ENCODE measurements at places on chromosomes 6 and 20. TPM values are rescaled to one million over a fixed set of nuclear protein-coding genes. Genes with fewer than 3 reads are reported as not detected.

HACE1 gene
- 44.1 TPM for total RNA-seq

GRCh38 chr6:48916607-48917006 is 546.4 kb downstream of the MMUT start:
- no peaks in the 10 kb centered on the region for H3K4me1 ChIP-seq
- H3K4me3 ChIP-seq = no peak overlapping the region
- H3K27ac ChIP-seq = no peak overlapping the region
- no peak for DNase-seq
- no peaks in the 10 kb centered on the region for H3K27me3 ChIP-seq

DNA sequence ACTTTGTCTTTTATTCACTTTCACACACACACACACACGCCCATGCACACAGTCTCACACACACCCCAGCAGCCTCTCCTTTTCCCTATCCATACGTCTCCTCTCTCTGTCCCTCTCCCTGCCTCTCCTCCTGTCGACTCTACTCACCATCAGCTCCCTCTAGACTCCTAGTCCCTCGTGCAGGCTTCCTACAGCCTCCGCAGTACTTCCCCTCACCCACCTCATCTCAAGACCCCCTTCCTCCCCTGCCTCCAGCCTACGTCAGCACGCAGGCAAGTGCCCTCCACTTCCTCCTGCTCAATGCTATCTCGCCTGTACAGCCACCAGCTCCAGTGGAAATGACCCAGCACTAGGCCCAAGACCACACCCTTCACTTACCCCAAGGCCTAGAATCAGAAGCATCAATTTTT is 820 bp upstream of the TREML2 start:
- no peak overlapping the region for H3K27ac ChIP-seq
- H3K4me1 ChIP-seq = no peaks in the 10 kb centered on the region
- H3K36me3 ChIP-seq = no peaks in the 10 kb centered on the region
- no peak overlapping the region for H3K4me3 ChIP-seq
- H3K27me3 ChIP-seq = no peaks in the 10 kb centered on the region

DNA sequence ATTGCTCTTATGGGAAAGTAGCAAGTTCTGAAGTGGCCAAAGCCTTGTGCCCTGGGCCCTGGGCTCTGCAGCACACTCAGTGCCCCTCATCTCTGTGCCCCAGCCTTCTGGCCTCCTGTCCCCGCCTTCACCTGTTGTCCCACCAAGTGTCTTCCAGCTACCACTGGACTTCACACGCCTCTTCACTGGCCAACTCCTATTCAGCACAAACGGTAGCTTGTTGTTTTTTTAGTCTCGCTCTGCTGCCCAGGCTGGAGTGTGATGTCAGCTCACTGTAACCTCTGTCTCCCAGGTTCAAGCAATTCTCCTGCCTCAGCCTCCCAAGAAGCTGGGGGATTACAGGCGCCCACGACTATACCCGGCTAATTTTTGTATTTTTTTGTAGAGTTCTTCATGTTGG is 4.8 kb downstream of the CCHCR1 start:
- peaks cover 5% of the 10 kb centered on the region for H3K4me1 ChIP-seq
- peaks cover 37% of the 10 kb centered on the region for H3K36me3 ChIP-seq
- no peak overlapping the region for H3K4me3 ChIP-seq
- H3K27ac ChIP-seq = no peak overlapping the region
